ENCODE measurements at places on chromosomes 3 and 15.

GRCh38 chr3:173893066-173893465 is 495.5 kb downstream of the NLGN1 start:
- DNase-seq, result peak; percentile 89

DNA sequence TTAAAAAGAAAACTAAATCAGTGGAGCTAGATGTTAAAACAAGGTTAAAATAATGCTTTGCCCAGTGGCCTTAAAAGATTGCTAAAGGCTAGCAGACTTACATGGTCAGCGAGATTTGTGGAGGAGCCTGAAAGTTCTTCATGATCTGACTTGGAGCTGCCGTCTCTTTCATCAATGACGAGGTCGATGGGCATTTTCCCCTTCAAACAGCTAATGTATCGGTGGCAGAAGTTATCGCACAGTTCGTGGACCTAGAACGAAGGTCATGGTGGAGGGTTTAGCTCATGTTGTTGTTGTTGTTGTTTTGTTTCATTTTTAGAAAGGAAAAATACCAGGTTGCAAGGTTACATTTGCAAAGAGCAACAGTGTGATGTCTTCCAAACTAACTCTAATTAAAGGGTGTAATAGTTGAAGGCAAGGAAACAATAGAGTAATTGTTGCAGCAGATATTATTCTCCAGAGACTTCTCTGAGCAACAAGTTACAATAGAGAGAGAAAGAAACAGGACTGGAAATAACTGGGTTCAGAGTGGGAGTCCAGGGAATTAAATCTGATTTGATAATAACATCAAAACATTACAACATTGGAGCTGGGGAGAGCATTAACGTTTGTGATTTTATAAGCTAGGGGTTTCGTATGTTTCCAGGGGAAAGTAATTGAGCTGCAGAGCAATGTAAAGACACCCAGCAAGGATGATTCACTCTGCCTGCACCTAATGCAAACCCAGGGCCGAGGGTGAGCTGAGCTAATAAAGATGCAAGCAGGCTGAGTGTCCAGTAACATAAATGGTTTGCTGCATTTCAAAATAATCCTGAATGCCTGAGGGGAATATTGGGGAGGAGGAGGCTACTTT is 6.6 kb downstream of the MEIS2 start:
- peak; percentile 89 for DNase-seq

GRCh38 chr3:197305854-197306253 is 7.4 kb upstream of the DLG1 start:
- DNase-seq, result peak; percentile 93

DNA sequence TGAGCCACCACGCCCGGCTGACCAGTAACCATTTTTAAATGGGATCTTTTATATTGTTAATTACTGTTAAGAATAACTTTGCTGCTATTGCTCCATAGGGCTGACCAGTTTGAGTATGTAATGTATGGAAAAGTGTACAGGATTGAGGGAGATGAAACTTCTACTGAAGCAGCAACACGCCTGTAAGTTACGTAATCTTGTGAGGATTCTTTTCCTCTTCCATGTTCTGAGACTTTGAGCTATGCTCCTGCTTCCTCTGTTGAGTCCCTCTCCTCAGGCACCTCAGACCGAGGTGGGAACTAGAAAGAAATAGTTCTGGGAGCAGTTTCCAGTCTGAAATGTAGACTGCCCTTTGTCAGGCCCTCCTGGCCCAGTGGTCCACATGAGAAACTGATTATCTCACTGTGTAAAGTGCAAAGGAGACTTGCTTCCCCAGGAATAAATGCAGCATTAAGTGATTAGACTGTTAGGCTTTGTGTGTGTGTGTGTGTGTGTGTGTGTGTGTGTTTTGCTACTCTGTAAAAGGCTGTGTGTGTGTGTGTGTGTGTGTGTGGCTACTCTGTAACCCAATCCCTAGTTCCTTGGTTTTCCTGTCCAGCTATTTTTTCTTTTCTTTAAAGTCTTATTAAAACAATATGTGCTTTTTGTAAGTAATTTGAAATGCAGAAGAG is 5.2 kb downstream of the POLR2H start:
- DNase-seq, result peak; percentile 59

- peak; percentile 1 for DNase-seq
Observed at GRCh38 chr3:70108072-70108471, 108.5 kb downstream of the SAMMSON start.

- DNase-seq, result peak; percentile 65
Observed at GRCh38 chr3:30984855-30985749, 90.6 kb upstream of the GADL1 start.

DNA sequence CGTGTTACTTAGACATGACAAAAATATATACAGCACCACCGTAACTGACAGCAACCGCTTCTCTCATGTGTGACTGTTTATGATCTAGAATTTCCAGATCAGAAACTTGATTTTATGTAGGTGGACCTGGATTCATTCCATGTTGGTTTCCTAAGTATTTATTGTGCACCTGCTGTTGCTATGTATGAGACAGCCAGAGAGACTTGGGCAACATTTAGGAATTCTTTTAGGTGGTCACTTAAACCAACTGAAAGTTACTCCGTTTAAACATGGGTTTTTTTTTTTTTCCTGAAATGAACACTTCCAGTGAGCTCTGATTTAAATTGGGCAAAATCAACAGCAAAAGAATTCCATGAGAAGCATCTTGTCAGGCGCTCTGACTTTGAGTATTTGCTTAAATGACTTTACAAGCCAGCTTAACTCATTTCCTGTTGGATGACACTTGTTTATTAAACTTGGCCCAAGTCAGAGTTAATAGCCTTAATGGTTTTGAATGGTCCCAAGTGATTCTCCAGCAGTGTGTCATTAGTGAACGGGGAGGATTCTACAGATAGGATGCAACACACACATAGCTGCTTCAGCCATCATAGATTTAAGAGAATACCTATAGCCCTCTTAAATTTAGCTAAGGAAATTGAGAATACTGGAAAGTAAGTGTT is 31.8 kb downstream of the MITF start:
- no peak for DNase-seq

DNA sequence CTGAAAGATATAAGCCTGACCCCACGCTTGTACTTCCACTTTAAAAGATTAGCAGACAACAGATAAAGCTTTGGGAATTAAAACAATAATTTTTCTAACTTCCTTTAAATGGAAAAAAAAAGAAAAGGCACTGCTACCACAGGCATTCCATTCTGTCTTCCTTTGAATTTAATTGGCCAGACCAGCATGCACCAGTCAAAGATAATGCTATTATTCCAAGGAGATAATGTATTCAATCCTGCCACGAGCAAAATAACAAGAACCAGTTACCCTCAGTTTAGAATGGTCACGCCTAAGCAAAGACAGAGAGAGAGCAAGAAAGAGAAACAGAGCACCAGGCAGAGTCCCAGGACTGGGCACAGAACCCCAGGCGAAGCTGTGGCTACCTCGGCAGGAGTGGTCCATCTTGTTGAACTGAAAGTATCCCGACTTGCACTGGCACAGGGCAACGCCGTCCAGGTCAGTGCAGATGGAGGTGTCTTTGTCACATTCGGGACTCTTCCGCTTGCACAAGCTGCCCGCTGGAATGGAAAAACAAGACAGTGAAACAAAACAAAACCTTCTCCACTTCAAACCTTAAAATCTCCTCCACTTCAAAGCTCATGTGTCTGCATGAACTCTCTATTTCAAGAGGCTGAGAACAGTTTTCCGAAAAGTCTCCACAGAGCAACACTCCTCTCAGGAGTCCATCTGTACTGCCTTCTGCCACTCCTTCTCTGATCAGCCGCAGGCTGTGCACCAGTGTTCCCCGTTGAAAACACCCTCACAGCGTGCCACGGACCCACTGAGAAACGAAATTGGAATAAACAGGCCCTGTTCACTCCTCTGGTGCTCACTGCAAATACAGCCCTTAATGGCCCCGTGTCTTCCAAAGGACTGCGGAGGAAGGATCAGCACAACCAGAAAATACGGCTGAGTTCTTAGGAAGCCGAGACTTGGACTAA is 58.2 kb downstream of the HEG1 start:
- no peak for DNase-seq

GRCh38 chr3:119211193-119211592 is 29.5 kb downstream of the B4GALT4 start:
- DNase-seq, result no peak

DNA sequence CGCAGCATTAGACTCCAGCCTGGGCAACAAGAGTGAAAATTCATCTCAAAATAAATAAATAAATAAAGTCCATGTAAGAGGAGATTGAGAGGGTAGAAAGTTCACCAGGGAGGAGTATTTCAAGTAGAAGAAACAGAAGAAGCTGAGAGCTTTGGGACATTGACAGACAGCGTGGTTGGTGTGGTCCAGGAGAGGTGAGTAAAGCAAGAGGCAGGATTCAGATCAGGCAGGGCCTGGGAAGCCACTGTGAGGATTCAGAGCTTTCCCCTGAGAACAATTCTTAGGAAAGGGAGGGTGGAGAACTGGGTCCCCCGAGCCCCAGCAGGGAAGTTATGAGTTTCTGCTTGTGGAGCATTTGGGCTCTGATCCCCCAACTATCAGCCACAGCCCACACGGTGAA is 54.2 kb upstream of the AMOTL2 start:
- DNase-seq, result peak; percentile 53

GRCh38 chr15:35736150-35736549 is 190.2 kb upstream of the DPH6 start:
- DNase-seq, result no peak

- DNase-seq, result peak; percentile 25
Observed at GRCh38 chr3:158420654-158421396, 150.2 kb upstream of the MLF1 start.

GRCh38 chr3:127800508-127800907 is 21.8 kb downstream of the MGLL start:
- DNase-seq, result peak; percentile 36

DNA sequence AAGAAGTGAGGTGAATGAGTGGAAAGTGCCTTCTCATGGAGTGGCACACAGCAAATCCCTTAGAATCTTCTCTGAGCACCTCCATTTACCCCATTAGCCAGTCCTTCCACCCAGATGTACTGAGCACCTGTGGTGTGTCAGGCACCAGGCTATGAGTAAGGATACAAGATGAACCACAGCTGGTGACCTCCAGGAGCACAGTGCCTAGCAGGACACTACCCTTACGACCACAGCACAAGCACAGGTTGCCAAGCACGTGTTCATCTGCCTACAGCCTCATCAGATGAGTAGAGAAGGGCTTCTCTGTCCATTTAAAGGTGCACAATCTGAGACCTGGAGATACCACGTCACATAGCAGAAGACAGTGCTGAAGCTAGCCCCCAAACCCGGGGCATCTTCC is 6.2 kb downstream of the MYLK start:
- DNase-seq, result no peak

DNA sequence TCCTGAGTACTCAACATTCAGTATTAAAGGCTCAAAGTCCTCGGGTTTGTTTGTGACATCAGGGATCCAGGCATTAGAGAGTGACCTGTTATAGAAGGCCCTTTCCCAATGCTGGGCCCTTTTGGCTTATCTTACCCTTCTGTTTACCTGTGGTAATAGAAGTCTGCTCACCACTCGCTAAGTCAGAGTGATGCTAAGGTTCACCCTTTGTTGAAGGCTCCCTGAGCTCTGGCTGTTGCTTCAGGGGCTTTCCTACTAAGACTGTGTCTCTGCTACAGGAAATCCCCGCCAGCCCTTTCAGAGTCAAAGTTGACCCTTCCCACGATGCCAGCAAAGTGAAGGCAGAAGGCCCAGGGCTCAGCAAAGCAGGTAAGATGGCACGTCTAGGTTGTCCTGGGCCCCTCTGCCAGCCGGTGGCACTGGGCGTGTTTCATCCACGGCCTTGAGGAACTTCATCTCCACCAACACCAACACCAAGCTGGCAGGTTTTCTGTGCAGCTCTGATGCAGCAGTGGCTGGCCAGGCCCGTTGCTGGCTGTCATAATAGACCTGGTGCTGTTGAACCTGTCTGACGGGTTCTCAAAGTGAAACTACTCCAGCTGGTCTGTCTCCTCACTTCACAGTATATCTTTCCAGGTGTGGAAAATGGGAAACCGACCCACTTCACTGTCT is 99.1 kb downstream of the DNASE1L3 start:
- DNase-seq, result no peak

DNA sequence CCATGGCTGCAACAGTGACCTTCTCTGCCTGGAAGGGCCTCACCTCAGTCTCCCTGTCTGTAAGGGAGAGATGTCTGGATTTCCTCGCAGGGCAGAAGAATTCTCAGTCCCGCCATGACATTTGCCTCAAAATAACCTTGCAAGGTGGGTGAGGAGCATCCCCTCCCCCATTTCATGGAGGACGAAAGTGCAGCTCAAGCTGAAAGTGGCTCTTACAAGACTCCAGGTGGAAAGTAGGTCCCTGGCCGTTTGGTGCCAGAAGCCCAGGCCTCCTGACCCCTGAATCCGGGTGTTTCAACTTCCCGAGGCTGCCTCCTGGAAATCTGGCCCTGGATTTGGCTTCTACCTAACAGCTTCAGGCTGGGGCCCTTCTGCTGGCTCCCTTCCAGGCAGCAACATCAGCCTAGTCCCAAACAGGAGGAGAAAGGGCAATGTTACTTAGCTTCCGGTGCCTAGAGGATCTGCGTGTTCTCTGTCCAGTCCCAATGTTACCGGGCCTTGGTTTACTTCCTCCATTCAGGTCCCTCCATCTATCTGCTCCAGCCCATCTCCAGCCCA is 769 bp upstream of the CSPG4 start:
- peak; percentile 58 for DNase-seq

DNA sequence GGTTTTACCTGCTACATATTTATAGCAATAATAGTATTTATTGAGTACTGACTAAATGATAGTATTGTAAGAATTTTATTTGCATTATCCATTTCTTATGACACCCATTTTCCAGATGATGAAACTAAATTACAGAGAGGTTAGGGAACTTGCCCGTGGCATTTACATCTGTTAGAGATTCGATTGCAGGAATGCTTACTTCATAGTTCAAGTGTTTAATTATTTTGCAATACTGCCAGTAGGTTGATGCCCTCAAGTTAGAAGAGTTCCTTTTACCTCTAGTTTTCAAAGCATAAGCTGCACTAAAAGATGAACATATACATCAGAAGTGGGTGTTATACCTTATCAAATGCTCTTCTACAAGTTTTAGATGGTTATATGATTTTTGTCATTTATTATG is 362.8 kb upstream of the RGMA start:
- DNase-seq, result no peak

DNA sequence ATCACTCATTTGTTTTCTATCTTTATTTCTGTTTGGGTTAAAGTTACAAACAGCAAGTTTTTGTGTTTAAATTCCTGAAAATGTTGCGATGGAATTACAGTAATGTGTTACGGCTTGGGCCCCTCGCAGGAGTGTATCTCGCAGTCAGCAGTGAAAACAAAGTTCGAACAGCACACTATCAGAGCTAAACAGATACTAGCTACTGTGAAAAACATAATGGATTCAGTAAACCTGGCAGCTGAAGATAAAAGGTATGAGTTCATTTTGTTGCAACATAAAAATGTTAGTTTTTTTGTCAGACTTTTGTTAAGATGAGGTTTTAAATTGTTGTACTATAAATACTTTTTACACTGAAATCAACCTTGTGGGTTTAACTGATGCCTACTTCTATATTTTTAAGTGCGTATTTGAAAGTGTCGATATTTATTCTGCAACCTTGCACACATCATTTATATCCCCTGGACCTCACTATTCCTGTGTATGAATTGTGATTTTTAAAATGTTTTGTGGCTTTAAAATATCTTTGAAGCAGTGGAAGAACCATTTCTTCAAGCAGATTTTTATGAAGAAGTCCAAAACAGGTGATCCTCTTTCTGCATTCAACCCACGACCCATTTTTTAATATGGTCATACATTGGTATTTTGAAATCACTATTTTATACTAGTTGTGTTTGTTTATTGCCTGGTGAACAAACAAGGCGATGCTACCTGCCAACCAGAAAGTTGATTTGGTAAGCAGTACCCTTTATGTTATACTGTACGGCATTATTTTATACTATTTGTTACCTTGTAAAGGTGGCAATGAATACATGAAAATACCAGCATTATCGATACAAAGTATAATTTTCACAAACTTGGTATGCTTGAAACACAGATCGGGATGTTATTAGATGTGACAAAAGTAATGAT is 27.8 kb downstream of the MFN1 start:
- no peak for DNase-seq

Data from fibroblast of upper back skin (primary cell).